ENCODE measurements at places on chromosomes 1 and 21. TPM values are rescaled to one million over a fixed set of nuclear protein-coding genes. Genes with fewer than 3 reads are reported as not detected.

Gene TINAGL1
- total RNA-seq: 0.51 TPM

Gene ZBTB48
- 12.5 TPM for total RNA-seq

Gene HMCN1
- 0.01 TPM for total RNA-seq

Gene MYBPH
- total RNA-seq: not detected

Gene DENND2D
- 1.2 TPM for total RNA-seq

Gene FMOD
- not detected for total RNA-seq

Gene CRNN
- not detected for total RNA-seq

Measured in A549 treated with GW870086 at 1 μM for 4 hours (cell line).